ENCODE measurements at places on chromosomes 12 and 14.

DNA sequence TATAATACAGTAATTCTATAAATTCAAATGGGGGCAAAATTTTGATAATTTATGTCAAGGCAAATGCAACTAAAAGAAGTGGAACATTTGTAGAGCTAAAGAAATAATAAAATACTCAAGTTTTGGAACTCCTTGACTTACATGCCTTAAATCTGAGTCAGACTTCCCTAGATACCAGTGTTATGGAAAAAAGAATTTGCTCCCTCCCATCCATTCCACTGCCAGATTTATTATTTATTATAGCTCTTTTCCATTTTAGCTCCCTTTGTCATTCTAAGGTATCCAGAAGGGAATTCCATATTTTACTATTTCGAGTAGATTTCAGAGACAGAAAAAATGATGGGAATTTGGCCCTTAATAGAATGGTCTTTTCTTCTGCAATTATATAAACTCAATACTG lies 44.0 kb downstream of the RHOJ start:
- no peak for DNase-seq

DNA sequence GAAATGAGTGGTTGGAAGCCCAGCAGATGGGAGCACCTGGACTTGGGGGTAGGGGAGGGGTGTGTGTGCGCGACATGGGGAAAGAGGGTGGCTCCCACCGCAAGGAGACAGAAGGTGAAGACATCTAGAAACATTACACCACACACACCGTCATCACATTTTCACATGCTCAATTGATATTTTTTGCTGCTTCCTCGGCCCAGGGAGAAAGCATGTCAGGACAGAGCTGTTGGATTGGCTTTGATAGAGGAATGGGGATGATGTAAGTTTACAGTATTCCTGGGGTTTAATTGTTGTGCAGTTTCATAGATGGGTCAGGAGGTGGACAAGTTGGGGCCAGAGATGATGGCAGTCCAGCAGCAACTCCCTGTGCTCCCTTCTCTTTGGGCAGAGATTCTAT lies 9.2 kb downstream of the GABARAPL1 start:
- DNase-seq, result no peak

DNA sequence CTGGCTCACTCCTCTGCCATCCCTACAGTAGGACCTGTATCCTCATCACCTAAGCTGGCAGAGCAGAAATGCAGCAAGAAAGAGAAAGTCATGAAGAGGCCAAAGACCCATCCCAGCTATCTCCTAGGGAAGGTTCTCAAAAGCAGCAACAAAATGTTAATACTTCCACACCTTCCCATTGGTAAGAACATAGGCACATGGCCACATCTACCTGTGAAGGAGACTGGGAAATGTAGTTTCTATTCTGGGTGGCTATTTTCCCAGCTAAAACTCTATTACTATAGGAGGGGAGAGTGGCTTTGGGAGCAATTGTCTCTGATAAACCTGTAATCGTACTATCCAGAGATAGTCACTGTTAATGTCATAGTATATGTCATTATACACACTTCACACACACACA lies 13.7 kb upstream of the EIF2B2 start:
- no peak for DNase-seq

GRCh38 chr14:94170136-94170535 lies 4.0 kb upstream of the PPP4R4 start:
- no peak for DNase-seq

GRCh38 chr12:68866950-68867349 lies 59.0 kb downstream of the MDM2 start:
- no peak for DNase-seq
